Kidney (tissue), 22 donors: ENCODE measurements at places on chromosomes 13 and 19. TPM values are rescaled to one million over a fixed set of nuclear protein-coding genes. Genes with fewer than 3 reads are reported as not detected.

DNA sequence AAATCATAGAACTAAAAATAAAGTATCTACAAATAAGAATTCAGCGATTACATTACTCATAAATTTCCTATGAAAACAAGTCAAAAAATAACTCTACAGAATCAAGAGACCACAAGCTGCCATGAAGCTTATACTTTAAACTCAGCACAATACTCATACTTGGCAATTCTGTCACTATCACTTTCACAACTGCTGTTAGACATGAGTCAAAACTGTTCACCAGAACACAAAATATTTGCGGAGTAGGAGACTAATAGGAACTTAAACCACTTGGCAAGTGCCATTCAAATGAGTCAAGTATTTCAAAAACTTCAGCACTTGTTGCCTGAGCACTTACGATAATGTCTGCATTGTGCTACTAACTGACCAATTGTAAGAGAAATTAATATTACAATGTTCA is 387.8 kb upstream of the GPC6 start:
- no peak for DNase-seq

DNA sequence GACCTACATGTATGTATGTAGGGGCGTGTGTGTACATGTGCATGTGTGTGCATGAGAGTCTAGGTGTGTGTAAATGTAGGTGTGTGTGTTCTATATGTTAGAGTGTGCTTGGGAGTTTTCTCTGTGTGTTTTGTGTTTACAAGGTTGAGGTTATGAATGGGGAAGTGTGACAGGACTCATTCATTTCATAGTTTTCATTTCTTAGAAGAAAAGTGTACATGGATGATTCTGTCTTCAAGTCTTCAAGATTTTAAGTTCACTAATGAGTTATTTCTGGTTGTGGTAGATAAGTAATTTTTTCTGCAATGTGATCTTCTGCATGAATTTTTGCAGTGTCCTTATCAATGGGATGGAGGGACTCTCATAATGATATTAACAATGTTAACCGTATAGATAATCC is 118.2 kb upstream of the SLC10A2 start:
- DNase-seq, result no peak

DNA sequence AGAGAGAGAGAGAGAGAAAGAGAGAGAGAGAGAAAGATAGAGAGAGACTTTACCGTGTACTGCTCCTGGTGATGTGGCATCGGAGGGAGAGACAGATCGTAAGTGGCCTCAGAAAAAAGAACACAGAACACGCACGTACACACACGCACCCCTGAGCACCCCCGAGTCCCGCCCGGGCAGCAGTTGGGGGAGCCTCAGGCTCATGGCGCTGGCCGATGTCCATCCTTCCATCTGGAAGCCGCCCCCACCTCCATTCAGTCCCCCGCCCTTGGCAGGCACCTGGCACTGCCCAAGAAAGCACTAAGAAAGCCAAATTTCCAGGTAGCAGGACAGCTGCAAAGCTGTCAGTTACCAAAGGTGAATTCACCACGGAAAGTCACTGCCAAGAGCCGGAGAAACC is 116.9 kb downstream of the IER2 start:
- no peak for DNase-seq

GRCh38 chr13:22662771-22663170 is 518.0 kb upstream of the SGCG start:
- no peak for DNase-seq

DNA sequence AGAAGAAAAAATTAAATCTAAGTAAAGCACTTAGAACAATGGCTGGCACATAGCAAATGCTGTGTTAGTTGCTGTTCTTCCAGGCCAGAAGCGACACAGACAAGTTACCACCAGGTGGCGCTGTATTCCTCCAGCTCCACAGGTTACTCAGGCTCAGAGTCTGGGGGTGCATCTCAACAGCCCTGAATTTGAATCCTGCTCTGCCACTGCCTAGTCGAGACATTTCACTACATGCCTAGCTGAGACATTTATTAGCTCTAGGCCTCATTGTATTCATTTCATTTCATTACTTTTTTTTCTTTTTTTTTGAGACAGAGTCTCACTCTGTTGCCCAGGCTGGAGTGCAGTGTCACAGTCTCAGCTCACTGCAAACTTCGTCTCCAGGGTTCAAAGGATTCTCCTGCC is 16.4 kb upstream of the CYP2B6 start:
- peak; percentile 74 for DNase-seq

DNA sequence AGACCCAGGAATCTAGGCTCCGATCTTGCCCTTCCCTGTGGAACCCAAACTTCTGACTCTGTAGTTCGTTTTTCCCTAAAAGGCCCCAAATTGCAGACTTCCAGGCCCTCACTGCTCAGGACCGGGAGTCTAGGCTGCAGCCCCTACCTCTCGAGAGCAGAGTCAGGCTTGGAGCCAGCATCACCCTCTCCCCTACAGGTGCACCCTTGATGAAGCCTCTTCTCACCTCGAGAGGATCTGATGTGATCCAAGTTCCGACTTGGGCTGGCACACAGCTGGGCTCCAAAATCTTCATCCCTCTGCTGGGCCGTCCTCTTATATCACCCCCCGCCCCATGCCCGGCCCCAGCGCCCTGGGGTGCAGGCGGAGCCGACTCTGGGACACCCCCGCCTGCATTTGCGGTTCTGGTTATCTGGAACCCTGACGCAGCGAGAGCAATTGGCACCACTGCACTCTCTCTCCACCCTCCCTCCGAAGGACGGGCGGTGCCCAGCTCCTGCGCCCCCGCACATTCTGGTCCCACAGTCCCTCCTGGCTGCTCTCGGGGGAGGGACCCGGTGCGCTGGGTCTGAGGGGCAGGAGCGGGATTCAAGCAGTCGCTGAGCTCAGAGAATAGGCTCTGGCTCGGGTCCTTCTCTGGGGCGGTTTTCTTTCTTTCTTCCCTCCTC is at the start of gene KLK7:
Gene KLK7 (minus strand): TSS at position 293 of the 668 bp plus-strand sequence. CDS start 1,518 bp downstream, outside the sequence.
- DNase-seq, result no peak

DNA sequence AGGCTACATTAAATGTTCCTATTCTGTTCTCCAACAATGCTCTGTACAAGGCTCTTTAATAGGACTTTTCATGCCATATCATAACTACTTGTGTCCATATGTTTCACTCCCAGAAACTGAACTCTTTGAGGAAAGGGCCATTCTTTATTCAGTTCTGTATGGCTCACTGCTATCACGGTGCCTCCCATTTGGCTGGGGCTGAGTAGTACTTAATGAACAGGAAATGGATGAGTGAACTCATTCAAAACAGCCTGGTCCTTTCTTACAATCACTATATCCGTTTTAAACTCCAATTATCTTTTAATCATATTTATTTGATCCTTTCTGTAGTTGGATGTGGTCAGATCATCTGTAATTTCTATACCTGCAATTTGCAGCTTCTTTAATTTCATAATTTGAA is 410.6 kb downstream of the TBC1D4 start:
- no peak for DNase-seq

GRCh38 chr19:1255186-1256161 is 7.1 kb downstream of the MIDN start:
- DNase-seq, result no peak

DNA sequence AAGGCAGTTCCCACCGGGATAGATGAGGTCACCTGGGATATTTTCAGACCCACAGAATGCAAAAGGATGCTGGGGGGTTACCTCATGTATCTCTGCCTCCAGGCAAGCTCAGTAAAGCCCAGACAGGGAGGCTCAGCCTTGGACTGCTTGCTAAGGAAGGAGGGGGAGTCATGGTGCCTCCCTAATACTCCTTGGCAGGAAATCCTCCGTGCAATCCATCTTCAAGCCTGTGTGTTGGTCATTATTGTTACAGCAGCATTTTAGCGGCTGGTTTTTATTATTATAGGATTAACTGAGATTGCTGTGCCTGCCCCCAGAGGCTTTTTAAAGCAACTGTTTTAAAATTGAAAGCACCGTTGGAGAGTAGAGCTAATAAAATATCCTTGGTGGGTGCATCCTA is 188.5 kb upstream of the UBL3 start:
- DNase-seq, result no peak

DNA sequence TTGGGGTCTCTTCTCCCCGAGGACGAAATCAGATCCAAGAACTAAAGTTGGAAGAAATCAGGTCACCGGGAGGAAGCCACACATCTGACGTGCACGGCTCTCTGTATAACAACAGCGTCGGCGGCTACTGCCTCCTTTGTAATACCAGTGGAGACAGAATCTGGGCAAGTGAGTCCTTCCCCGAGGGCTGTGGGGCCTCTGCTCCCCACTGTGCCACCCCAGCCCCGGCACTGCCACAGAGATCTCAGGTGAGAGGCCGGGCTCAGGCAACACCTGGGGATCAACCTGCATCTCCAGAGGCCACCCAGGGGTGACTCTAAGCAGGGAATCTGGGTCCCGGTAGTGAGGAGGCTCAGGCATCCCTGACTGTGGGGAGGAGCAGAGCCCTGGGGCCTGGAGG is 33.7 kb upstream of the C13orf46 start:
- no peak for DNase-seq

GRCh38 chr13:71309905-71310304 is 557.1 kb downstream of the DACH1 start:
- DNase-seq, result no peak

GRCh38 chr19:1720237-1720636 is 33.1 kb upstream of the ONECUT3 start:
- DNase-seq, result no peak

DNA sequence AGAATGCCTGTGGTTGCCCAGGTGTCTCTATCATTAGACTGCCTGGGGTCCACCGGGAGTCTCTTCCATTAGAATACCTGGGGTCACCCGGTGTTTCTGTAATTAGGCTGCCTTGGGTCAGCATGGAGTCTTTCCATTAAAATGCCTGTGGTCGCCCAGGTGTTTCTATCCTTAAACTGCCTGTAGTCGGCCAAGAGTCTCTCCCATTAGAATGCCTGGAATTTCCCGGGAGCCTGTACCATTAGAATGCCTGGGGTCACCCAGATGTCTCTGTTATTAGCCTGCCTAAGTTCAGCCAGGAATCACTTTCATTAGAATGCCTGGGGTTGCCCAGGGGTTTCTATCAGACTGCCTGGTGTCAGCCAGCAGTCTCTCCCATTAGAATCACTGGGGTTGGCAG is 1492.8 kb downstream of the UQCRFS1 start:
- DNase-seq, result no peak

- DNase-seq, result no peak
Measured at GRCh38 chr13:45040622-45041021, 51.3 kb downstream of the GPALPP1 start.

DNA sequence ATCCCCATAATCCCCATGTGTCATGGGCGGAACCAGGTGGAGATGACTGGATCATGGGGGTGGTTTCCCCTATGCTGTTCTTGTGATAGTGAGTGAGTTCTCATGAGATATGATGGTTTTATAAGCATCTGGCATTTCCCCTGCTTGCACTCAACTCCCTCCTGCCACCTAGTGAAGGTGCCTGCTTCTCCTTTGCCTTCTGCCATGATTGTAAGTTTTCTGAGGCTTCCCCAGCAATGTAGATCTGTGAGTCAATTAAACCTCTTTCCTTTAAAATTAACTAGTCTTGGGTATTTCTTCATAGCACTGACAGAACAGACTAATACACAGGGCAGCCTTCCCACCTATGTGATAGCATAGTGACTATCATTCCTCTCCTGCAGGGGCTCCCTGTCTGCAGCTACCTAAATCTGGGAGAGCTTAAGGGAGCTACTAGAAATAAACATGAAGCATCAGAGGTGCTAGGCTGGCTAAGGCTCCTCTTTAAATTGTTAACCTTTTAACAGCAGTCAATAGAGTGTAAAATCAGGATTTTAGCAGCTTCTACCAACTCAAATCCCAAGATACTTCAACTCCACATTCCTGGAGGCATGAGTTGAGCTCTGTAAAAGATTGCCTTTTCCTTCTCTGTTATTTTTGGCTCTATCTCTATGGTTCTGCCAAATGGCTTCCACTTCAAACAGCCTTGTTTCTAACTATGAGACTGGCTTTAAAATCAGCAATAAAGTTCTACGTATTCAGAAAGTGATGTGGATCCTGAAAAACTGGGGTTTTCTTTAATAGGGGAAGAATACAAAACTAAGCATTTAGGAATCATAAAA is 112.3 kb downstream of the VWA8 start:
- no peak for DNase-seq

DNA sequence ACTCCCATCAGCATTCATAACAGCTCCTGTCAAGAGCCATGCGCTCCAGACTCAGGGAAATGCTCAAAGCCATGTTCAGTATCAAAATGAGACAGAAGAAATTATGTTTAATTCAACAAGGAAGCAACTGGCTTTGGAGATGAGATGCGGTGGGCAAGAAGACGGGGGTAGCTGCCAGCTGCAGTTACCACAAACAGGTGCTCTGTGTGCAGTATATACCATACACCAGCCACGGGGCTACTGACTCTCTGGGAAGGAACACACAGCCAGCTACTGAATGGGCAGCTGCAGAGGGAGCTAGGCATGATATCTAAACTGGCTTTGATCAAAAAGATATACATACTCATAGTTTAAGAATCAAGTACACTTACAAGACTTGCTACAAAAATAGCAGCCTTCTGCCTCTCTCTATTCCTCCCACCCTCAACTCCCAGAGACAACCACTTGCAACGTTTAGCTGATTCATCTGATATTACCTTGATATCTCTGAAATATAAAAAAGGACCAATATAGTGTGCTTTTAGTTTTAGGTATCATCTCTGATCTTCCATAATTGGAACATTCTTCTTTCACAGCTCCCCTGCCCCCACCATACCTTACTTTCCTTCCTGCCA is 593.0 kb downstream of the UQCRFS1 start:
- DNase-seq, result no peak

DNA sequence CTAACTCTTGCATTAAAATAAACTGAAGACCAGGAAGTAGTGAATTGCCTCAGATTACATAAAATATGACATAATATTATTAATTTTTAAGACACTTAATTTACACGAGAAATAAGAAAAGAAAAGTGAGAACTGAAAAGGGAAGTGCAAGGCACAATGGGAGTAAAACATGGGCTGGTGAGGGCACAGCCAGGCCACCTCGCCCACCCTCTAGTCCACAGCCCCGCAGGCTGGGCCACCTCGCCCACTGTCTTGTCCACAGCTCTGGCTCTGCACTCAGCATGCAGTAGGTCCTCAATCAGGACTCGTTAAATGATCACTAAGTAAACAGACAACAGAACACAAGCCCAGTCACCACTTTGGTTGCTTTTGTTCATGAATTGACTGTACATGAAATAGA is 67.8 kb upstream of the ARHGEF7 start:
- DNase-seq, result no peak

GRCh38 chr19:29587518-29587986 is 18.5 kb upstream of the POP4 start:
- peak; percentile 12 for DNase-seq

DNA sequence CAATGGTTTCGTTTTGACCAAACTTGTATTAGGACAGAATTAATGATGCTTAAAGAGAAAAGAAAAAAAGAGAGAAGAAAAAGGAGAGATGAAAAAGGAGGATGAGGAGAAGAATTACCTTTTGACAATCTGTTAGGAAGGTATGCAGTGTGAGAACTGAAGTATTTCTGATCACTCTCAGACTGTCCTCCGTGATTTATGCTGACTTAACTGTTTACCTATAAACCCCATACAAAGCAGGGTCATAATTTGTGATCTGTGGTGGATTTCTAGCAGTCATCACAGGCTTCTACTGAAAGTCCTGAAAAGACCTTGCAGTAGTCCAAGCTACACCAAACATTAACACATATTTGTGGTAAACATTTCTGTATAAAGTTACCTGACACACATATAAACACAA is 93.9 kb downstream of the PCDH17 start:
- no peak for DNase-seq

Gene YIPF2
- total RNA-seq, result 64.7 TPM

Gene ONECUT3
- not detected for total RNA-seq

Gene URAD
- not detected for total RNA-seq

Gene RAX2
- not detected for total RNA-seq

Gene BEST2
- not detected for total RNA-seq

Gene ADAMTSL5
- total RNA-seq, result 4.6 TPM

Gene TFDP1
- total RNA-seq, result 46.9 TPM

Gene TICAM1
- total RNA-seq, result 23.0 TPM

Gene FAM83E
- 15.9 TPM for total RNA-seq

Gene CD79A
- total RNA-seq, result 11.0 TPM

Gene ZNF177
- total RNA-seq, result 1.8 TPM

Gene GFY
- total RNA-seq, result not detected
